ENCODE measurements at places on chromosomes 13 and 19.
A peak's percentile ranks its signal among the peaks of the same experiment; 100 is the strongest.

DNA sequence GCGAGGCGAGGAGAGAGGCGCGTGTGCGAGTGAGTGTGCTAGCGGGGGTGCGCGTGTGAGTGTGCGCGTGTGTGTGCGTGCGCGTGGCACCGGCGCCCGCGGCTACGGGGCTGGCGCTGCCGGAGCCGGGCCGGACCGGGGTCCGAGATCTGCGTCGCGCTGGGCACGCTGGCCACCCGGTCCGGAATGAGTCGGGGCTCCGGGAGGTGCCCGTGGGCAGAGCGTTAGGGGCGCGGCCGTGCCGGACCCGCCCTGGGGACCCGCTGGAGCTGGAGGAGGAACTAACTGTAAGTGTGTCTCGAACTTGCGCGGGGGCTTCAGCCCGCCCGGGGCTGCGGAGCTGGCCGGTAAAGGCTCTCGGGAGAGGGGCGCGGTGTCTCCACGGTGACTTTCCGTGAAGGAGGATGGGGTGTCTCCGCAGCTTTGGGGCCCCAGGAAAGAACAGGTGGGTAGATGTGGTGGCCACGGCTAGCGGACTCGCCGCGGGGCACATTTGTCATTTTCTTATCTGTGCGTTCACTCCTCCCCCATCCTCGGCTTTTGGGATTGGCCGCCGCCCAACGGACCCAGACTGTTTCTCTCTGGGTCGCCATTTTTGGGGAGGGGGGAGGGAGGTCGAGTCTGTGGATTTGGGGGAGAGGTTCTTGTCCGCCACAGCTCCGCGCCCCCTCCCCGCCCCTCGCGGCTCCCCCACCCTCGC, 10.1 kb upstream of the SOX1 start:
- DNase-seq = no peak

DNA sequence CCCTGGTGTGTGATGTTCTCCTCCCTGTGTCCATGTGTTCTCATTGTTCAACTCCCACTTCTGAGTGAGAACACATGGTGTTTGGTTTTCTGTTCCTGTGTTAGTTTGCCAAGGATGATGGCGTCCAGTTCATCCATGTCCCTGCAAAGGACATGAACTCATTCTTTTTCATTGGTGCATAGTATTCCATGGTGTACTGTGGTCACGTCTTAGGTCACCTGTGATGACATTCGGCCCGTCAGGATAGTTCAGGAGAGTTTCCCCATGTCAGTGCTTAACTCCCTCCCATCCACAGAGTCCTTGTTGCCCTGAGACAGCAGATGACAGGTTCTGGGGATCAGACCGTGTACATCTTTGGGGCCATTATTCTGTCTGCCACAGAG, 8.6 kb downstream of the ZNF444 start:
- no peak for DNase-seq

DNA sequence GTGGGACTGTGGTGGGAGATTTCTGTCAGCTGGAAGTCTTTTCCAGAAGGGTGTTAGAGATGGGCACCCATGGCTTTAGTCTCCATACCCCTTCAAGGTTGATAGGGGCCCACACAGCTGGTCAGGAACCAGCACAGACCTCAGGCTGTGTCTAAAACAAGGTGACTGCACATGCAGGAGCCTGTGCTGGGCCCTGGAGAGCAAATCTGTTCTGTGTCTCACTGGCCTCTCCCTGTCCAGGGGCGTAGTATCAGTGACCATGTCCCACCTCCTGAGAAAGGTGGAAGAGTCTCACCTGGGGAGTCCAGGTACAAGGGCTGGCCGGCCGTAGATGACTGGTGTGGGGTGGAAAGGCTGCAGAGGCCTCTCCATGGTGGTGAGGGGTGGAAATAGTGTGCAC, 19.4 kb downstream of the ZNF175 start:
- no peak for DNase-seq

DNA sequence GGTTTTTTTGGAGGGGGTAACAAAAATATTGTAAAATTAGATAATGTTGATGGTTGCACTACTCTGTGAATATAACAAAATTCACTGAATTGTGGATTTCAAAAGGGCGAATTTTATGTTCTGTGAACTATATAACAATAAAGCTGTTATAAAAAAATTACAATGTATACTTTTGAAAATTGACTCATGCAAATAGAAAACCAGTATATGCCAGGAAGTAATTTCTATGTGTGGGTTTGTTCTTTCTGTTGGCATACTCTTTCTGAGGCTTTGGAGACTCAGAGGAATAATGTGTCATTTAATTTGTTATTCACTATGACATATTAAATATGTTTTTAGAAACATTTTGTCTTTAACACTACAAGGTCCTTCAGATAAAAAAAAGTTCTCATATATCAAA, 310.1 kb downstream of the GPC5 start:
- DNase-seq = no peak

DNA sequence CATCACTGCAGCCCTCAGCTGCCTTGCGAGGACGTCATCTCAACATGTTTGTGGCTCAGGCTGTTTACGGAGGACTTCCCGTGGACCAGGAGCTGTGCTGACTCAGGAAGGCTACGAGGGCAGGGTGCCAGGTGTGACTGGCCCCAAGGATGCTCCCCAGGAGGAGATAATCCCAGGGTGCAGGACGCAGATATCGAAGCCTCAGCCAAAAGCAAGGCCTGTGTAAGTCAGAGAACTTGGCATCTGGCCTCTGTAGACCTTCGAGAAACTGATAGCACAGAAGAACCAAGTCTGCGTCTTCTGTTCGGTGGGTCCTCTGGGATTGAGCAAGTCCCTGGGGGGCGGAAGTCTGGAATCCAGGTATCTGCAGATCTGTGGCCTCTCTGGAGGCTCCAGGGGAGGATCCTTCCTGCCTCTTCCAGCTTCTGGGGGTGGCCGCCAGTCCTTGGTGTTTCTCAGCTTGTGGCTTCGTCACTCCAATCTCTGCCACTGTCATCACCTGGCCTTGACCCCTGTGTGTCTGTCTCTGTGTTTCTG, 2.6 kb upstream of the DOHH start:
- no peak for DNase-seq

GRCh38 chr19:38812841-38813320, at the start of gene LGALS4:
Gene LGALS4 (minus strand): TSS chr19:38812945. CDS start chr19:38812886, 59 bp downstream.
- DNase-seq = no peak

DNA sequence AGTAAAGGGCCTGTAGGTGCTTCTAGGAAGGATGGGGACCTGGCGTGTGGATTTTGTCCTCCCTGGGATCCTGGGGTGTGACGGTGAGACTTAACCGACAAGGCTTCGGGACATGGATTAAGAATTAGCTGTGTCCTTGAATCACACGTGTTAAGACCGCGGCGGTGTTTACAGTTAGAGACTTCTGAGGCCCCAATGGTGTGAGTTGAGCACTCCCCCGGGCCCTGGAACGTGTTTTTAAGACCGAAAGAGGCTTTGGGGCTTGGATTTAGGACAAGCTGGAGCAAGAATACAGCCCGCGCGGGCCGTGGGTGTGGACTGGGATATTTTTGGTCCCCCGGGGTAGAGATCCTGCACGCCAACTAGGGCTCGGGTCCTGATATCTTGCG, 1.2 kb upstream of the SLC27A1 start:
- no peak for DNase-seq

GRCh38 chr19:1122972-1123363, 19.2 kb downstream of the GPX4 start:
- peak; percentile 64 for DNase-seq

DNA sequence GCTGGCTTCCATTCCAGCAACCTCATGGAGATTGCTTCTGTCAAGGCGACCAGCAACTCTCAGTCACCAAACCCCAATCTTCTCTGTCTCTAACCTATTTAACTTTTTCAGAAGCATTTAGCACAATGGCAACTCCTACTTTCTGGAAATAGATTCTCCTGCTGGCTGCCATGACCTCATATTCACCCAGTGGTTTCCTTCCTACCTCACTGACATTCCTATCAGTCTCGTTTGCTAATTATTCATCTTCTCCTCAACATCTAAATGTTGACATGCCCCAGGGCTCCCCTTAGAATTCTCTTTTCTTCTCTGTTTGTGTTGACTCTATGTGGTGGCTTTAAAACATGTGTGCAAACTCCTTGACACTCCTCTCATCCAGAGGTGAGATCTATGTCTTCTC, 106.7 kb downstream of the OLFM4 start:
- DNase-seq = no peak

- no peak for DNase-seq
Measured at GRCh38 chr19:42301646-42302203, at the start of gene PRR19. Gene PRR19 (plus strand): TSS chr19:42302132. CDS start chr19:42309585, 7,453 bp downstream.

- no peak for DNase-seq
Measured at GRCh38 chr13:26752671-26753070, 7.9 kb downstream of the GPR12 start.

GRCh38 chr13:55263045-55263444, 1877.7 kb upstream of the PRR20A start:
- DNase-seq = no peak

DNA sequence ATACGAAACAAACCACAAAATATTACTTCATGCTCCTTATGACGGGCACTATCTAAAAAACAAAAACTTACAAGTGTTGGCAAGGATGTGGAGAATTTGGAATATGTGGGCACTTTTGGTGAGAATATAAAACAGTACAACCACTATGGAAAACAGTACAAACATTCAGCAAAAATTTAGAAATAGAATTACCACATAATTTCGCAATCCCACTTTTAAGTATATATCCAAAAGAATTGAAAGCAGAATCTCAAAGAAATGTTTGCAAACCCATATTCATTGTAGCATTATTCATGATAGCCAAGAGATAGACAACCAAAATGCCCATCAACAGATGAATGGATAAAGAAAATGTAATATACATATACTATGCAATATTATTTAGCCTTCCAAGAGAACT, 1173.7 kb upstream of the PRR20A start:
- DNase-seq = no peak

DNA sequence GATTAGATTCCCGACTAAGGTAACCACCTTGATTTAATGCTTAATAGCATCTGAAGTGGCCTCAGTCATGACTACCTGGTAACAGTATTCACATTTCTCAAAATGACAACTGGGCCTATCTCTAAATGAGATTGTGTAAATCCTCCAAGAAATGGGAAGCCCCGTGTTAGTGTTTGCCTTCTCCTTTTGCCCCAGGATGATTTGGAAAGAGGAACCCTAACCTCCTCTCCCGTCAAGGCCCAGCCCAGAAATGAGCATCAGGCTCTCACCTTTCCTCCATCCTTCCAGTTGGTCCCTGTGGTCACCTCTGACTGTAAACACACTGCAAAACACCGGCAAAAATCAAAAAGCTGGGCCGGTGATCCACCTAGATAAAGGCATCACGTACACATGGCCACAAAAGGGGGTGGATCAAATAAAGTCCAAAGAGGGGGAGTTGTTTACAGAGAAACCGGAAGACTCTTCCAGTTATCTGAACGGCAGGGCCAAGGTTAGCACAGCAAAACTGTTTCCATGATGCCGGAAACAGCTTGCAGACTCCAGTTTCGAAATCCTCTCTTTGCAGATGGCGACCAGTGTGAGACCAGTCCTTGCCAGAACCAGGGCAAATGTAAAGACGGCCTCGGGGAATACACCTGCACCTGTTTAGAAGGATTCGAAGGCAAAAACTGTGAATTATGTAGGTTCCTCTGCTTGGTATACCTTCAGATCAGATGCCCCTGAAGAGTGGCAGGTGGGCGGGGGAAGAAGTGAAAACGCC, 16.4 kb downstream of the F10 start:
- DNase-seq = no peak

- DNase-seq = no peak
Measured at GRCh38 chr13:23817830-23818229, 71.4 kb downstream of the MIPEP start.

DNA sequence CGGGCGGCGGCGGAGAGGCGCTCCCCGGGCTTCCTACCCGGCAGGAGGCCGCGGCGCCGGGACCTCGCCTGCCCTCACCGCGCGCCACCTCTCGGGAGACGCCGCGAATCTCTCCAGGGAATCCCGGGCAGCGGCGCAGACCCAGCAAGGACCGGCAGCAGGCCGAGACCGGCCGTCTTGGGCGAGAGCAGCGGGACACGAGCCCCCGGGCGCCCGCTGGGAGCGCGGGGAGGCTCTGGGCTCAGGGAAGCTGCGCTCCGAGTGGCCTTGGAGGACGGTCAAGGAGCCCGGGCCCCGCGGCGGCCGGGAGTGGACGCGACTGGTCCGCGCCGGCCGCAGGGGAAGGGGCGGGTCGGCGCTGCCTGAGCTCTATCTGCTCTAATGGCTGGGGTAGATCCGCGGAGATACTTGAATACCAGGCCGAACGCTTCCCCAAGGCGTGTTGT, 14.7 kb downstream of the CDX2 start:
- DNase-seq = no peak

DNA sequence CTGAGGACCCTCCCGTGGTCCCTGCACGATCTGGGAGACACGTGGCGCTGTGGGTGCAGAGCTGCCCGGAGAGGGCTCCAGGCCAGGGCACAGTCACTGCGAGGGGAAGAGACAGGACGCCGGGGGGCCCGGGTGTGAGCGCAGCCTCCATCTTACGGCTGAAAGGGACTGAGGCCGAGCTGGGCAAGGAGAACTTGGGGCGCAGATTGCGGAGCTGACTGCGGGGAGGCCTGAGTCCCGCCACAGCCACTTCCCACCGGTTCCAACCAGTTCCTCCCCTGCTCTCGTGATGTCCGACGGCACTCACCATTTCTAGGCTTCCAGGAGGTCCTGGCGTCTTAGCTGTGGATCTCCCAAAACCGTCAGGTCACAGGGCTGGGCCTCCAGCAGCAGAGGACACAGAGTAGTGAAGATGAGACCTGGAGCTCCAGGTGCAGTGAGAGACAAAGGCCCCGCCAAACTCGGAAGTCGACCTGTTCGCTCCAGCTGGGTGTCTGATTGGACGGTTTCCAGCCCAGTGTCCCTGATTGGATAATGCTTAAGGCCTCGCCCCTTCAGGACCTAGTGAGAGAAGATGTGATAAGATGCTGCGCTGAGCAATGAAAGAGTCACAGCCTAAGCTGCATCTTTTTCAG, 4.8 kb upstream of the ZNF253 start:
- DNase-seq = no peak
